ENCODE measurements at places on chromosomes 1 and 21.

DNA sequence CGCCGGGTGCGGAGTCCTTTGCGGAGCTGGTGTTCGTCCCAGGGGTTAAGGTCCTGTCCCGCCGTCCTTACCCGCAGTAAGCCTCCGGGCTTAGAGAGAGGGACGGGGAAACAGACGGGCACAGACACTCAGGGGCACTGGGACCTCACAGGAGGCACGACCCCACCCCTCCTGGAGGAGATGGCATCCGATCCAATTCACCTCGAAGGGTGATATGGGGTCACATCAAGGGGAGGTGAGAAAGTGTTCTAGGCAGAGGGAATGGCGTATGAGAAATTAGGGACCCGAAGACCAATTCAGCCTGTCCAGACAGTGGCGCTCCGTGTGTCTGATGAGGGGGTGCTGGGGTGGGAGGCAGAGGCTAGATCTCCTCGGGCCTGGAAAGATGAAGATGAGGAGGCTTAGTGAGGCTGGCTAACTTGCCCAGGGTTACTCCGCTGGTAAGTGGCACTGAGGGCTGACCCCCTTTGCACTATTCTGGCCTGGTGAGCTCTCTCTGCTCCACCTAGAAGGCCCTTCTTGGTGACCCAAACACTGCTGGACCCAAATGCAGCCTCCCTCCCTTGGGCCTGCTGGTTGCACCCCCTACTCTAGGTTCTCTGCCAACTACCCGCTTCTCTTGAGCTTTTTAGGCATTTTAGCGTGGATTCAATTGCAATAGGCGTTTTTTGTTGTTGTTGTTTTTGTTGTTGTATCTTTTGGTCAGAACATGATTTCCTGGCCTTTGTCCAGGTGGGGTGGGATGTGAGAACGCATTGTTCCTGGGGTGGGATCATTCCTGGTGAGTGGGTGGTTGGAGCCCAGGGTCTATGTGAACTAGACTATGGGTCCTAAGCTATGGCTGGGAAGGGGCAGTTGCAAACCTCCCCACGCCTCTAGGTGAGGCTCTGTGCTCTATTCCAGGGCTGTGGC lies 12.3 kb downstream of the BTBD19 start:
- DNase-seq: no peak

- no peak for DNase-seq
Observed at GRCh38 chr1:215160351-215160750, 77.8 kb downstream of the KCNK2 start.

DNA sequence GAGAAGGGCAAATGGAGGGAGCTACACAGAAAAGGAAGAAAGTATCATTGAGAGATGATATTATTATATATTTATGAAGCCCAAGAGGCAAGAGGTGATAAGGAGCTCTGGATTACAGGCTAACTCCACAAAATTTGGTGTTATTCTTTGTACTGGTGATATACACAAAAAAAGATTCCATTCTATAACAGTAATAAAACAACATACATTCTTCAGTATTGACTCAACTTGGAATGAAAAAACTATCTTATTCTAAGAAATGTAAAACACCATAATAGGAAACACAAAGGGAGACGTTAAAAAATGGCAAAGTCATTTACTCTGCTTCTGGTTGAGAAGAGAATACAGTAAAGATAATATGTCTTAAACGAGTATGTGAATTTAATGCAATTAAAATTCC lies 99.4 kb downstream of the TEX35 start:
- DNase-seq: no peak

GRCh38 chr1:205161076-205161475 lies 39.3 kb upstream of the RBBP5 start:
- DNase-seq: no peak

- no peak for DNase-seq
Observed at GRCh38 chr1:15181564-15181963, 28.0 kb downstream of the TMEM51 start.

GRCh38 chr1:88920845-88921244 lies 29.5 kb upstream of the GTF2B start:
- DNase-seq: no peak

- no peak for DNase-seq
Observed at GRCh38 chr1:192260076-192260475, 56.7 kb upstream of the RGS21 start.

DNA sequence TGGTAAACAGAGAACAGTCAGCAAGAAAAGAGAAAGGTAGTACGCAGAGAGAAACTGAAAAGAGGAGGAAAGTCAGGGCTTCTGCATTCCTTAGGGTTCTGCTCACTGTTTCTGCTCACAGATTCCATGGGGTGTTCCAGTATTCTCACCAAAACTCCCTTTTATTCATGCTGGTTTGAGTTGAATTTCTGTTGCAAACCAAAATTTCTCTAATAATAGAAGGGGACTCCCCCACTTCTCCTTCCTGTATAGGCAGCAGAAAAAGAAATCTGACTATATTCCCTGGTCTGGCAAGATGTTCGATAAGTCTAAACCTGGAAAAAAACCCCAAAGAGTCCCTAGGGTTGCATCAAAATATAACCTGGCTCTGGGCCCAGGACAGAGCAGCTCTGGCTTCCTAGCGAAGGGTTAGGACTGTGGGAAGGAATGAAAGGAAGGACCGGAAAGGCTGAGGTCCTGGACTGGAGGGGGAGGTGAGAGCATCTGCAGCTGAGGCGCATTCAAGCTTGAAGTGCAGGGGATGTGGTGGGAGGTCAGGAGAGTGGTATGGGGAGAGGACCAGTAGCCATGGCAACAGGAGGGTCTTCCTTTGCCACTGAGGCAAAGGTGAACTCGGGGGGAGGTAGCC lies 18.8 kb upstream of the RGS16 start:
- DNase-seq: no peak

DNA sequence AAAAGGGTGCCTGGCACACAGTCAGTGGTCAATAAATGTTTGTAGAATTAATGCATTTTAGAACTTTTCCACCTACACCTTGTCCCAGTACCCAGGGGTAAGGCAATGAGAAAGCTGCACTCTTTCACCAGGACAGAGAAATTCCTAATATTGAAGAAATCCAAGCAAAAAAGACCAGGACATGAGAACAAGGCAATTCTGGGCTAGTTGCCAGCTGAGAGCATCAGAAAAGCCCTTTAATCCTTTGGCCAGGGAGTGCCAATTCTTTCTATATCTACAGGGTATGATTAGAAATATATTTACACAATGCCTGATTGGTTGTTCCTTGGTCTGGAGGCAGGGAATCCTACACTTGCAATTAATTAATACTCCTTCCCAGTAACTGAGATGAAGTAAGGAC lies 492.4 kb upstream of the NFIA start:
- peak; percentile 9 for DNase-seq

GRCh38 chr21:44866780-44867179 lies 6.7 kb downstream of the PTTG1IP start:
- DNase-seq: peak; percentile 96

GRCh38 chr1:38735651-38736161 lies 123.9 kb downstream of the RRAGC start:
- DNase-seq: no peak

DNA sequence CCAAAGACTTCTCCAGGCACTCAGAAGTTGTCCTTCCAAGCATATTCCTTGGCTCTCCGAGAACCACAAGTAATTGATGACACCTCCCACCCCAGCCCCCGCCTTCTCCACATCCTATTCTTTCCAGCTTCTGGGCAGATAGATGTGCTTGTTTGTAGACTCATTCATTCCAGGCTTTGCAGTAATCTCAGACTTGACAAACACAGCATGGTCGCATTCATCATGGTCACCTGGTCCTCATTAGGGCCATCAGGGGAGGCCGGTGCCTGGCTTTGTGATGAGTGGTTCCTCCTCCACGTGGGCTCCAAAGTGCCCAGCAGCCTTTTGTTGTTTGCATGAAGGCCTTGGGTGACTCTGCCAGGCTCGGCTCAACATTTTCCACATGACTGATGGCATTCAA lies 28.5 kb upstream of the KCNE2 start:
- peak; percentile 96 for DNase-seq

DNA sequence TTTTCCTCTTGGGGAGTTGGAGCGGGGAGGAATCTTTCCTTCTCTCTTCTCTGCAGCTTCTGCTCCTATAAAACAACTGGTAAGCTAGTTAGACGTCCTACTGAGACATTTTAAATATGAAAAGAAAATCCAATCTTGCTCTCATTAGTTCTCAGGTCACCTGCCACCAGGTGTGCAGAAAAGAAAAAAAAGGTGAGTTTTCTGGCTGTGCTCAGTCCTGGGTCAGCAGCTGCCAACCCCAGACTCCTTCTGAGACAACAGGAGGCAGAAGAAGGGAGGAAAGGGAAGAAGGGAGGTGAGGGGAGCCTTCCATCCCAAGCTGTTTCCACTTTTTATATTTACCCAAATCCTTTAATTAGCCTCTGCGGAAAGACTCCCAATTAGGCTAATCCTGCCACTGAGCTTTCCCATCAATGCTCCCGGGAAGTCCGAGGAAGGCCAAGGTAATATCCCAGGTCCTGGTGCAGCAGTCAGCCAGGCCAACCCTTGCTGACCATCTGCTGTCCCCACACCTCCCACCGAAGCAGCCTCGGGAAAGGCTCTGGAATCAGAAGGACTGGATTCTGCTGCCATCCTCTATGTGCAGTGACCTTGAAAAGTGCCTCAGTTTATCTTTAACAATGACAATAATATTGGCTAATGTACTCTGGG lies 33.4 kb downstream of the GLIS1 start:
- DNase-seq: peak; percentile 49

- no peak for DNase-seq
Observed at GRCh38 chr1:29501227-29501976, 265.1 kb downstream of the PTPRU start.

DNA sequence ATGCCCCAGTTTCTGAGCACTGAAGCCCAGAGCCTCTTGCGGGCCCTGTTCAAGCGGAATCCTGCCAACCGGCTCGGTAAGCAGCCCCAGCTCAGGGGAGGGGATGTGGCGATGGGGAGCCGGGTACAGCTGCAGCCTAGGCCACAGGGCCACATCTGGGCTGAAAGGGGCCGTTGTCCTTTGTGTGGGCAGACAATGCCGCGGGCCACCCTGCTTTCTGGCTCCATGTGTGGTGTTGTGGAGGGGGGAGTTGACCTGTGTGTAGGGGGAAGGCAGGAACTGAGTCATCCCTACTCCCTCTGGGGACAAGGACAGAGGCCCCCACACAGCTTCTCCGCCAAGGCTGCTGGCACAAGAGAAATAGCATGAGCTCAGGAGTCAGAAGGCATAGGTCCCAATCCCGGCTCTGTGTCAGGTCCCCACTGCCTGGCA lies 26.0 kb downstream of the RPS6KA1 start:
- no peak for DNase-seq

GRCh38 chr1:26336477-26337205 lies 17.3 kb downstream of the CRYBG2 start:
- DNase-seq: peak; percentile 85

GRCh38 chr1:177732178-177732577 lies 237.7 kb downstream of the SEC16B start:
- DNase-seq: no peak

DNA sequence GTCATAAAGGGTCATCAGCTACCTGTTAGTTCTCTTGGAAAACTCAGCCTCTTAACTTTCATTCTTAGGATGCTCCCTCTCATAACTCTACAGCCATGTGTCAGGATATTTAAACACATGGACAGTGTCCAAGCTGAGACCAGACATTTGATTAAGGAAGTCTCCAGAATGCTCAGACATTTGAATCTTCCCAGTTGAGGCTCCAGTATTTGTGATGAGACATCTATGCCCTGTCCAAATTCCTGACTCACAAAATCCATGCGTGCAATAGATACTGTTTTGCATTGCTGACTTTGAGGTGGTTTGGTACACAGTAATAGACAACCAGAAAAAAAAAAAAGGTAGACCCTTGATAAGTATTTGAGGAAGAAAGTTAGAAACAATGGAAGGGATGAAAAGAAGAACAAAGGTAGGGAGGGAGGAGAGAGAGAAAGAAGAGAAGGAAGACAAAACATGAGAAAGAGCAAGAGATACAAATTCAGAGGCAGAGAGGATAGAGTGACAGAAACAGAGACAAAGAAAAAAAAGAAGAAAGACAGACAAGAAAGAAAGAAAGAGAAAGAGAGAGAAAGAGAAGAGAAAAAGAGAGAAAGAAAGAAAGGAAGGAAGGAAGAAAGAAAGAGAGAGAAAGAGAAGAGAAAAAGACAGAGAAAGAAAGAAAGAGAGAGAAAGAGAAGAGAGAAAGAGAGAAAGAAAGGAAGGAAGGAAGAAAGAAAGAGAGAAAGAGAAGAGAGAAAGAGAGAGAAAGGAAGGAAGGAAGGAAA lies 275.5 kb upstream of the PRMT6 start:
- no peak for DNase-seq

DNA sequence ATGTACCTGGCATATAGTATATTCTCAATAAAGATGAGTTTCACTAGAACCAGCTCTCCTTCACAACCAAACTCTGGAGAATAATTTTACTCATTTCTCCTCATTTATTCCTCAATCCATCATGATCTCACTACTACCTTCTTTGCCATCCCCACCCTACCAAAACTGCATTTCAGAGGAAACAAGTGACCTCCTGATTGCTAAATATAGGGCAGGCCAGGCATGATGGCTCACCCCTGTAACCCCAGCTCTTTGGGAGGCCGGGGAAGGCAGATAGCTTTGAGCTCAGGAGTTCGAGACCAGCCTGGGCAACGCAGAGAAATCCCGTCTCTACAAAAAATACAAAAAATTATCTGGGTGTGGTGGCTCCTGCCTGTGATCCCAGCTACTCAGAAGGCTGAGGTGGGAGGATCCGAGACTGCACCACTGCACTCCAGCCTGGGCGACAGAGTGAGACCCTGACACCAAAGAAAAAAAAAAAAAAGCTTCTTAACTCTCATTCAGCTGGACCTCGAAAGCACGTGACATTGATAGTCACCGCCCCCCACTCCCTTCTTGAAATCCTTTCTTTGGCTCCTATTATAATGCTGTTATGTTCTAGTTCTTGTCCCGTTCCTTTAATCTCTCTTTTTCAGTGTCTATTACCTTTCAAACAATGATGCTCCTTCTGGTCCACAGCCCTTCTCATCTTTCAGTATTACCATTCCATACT lies 2.1 kb downstream of the TESK2 start:
- no peak for DNase-seq

DNA sequence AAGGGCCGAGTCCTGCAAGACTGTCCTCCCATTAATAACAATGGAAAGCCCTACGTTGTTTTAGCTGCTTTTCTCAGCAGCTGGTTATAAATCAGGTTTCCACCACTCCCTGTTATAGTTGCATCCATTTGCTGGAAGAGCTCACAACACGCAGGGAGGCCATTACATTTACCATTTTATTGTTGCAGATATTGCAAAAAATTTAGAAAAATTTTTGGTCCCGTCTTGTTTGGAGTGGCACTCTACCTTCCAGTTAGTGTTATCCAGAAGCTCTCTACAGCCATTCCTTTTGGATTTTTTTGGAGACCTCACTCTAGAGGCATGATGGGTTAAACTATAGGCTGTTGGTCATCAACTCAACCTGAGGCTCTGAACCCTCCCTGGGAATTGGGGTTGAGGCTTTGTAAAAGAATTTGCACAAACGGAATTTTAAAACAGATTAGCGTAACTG lies 1532.1 kb upstream of the TPTE start:
- DNase-seq: no peak
